ENCODE measurements at places on chromosomes 1 and 21.

GRCh38 chr1:30473922-30474817, 249.2 kb downstream of the MATN1 start:
- DNase-seq = no peak

GRCh38 chr1:202656951-202657646, 53.2 kb downstream of the SYT2 start:
- DNase-seq = no peak

GRCh38 chr1:51515982-51516648, 3.0 kb downstream of the EPS15 start:
- no peak for DNase-seq

GRCh38 chr1:97033949-97034348, 312.4 kb downstream of the PTBP2 start:
- DNase-seq = no peak

DNA sequence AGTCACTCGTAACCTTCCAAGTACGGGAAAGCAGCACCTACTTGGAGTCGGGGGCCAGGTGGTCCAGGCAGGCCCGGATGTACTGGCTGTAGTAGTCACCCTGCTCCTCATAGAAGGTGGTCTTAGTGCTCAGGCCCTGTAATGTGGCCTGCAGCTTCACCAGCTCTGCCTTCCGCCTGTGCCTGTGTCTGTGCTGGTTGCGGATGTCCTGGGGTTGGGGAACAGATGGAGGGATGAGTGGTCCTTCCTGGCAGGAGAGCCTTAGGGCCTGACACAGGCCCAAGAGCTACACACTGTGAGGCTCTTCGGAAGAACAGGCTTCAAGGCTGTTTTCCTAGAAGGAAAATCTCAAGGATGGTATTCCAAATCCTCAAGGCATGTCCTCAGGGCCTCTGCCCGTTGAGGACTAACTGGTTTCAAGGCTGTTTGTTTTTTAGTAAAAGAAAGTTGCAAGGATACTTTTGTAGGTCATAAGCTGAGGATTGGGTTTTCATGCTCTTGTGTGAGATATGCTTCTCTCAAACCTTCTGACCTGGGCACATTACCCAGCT, 28.4 kb upstream of the MEF2D start:
- DNase-seq = no peak

GRCh38 chr1:231796141-231796540, 169.6 kb downstream of the DISC1 start:
- DNase-seq = no peak

DNA sequence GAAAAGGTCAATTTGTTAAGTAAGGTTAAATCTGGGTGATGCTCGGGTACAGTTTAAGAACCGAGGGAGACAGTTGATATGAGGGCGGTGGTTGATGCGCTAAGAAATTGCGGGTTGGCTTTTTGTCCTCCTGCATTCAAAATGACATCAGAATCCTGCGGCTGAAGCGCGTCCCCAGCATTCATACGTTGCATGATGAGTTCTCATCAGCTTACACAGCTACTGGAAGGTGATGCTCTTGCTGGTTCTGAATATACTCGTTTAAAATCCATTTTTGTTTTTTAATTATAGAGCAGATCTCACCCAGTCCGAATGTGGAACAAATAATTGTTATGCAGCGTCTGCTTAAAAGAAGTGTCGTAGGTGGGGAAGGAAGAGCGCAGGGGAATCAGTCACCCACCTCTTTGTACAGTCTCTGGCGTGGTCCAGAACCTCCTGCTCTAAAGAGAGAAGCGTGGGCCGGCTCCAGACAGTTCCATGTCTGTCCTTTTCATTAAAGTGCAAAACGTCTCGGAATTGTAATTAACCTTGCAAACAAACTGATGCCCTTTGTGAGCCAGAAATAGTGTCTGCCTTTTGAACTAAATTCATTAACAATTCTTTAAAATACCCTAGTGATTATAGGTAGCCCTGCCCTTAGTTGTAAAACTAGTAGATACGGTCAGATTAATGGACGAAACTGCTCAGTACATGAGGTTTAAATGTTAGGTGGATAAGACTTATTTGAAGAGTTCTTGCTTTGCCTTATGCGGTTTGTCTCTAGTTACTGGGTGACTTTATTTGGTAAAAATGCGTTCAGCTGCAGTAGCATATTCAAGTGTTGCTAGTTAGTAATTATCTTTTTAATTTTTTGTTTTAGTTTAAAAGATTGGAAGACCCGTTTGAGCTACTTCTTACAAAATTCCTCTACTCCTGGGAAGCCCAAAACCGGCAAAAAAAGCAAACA, 741 bp downstream of the RGS2 start:
- no peak for DNase-seq

DNA sequence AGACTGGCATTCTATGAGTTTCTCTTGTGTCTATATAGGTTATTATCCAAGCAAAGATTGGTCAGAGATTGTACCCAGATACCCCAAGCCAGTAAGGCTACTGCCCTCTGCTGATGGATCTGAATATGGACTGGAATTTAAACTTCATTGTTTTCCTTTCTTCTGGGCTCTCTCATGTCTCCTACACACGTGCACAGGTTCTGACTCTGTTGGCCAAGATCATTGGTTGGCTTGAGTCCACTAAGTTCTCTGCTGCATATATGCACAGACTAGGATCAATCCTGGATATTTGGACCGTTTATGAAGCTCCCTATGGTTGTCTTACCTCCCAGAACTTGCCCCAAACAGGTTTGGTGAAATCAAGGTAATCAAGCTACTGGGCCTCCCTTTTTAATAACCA, 69.7 kb downstream of the CC2D1B start:
- no peak for DNase-seq

- no peak for DNase-seq
These were observed 31.2 kb upstream of the IFNAR2 start for GRCh38 chr21:33198346-33199099.

- no peak for DNase-seq
These were observed 36.0 kb downstream of the RNU1-1 start for GRCh38 chr1:16478091-16478490.

- DNase-seq = no peak
These were observed 31.1 kb upstream of the UAP1 start for GRCh38 chr1:162530307-162530987.

DNA sequence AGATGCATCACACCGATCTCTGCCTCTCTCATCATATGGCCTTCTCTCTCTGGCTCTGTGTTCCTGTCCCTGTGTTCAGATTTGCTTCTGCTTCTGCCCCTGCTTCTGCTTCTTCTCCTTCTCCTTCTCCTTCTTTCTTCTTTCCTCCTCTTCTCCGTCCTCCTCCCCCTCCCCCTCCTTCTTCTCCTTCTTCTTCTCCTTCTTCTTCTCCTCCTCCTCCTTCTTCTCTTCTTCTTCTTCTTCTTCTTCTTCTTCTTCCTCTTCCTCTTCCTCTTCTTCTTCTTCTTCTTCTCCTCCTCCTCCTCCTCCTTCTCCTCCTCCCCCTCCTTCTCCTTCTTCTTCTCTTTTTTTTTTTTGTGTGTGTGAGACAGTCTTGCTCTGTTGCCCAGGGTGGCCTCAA, 139.9 kb upstream of the KLHDC7A start:
- DNase-seq = no peak

- no peak for DNase-seq
These were observed 19.7 kb downstream of the AK4 start for GRCh38 chr1:65167586-65168242.

- DNase-seq = no peak
These were observed 41.1 kb upstream of the TRABD2B start for GRCh38 chr1:48038270-48038767.

DNA sequence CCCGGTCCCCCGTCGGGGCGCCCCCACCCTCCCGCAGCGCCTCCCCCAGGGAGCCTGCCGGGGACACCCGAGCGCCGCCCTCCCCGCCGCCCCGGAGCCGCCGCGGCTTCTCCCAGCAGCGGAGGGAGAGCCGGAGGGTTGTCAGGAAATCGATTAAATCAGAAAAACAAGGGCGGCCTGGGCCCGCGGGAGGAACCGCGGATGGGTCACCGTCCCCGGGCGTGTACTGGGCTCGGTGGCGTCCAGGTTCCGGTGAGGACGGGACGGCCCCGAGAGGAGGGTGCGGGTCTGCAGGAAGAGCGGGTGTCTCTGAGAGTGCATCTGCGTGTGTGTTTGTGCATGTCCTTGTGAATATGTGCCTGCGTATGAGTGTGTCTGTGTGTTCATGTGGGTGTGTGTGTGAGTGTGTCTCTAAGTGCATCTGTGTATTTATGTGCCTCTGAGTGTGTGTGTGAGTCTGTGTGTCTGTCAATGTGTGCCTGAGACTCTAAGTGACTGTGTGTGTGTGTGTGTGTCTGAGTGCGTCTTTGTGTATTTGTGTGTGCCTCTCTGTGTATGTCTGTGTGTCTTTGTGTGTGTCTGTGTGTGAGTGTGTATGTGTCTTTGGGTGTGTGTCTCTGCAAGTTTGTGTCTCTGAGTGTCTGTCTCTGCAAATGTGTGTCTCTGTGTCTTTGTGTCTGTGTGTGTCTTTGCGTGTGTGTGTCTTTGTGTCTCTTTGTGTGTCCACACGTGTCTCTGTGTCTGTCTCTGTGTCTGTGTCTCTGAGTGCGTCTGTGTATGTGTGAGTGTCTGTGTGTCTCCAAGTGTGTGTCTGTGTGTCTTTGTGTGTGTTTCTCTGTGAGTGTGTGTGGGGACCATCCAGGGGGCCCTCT, 1.1 kb downstream of the SPSB1 start:
- DNase-seq = no peak

DNA sequence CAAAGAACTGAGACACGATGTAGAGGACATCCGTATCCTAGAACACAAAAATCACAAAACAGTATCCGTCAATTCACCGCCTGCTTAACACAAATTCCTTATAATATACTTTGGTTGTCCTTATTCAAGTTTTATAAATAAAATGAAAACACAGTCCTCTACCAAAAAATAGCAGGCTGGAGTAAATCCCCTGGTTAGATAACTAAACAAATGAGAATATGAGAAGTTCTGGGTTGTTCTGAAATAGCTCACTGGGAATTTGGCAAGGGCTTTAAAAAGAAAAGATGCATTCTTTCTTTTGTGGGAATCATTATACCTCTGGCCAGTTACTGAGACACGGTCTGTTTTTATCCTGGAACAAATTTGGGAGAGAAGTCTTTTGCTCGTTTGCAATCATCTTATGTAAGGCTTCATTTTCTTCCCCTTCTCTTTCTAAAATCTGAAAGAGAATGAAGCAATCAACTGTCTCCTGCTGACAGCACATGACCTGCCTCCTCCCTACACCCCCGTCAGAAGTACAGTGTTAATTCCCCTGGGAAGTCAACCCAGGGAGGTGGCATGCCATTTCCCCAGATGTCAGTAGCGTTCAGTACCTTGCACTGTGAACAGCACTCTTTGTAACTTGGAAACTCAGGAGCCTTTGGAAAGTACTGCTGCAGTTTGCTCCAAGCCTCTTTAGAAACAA, 37.1 kb upstream of the RAP1GAP start:
- DNase-seq = no peak

DNA sequence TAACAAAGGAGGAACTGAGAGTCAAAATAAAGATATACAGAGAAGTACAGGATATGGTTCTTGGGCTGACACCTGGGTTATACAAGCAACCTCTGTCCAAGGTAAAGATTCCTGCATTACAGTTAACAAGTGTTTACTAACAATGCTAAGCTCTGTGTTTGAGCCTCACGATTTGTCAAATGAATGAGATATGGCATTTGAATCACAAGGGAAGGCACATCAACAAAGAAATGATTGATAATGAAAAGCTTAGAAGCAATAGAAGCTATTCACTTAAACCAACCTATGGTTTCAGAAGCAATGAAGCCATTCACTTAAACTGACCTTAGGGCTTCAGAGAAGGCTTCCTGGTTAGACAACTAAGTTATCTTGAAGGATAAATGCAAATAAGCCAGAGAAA, 199.5 kb downstream of the AGBL4 start:
- no peak for DNase-seq

- DNase-seq = no peak
These were observed 37.2 kb upstream of the IPO9 start for GRCh38 chr1:201791779-201792173.

DNA sequence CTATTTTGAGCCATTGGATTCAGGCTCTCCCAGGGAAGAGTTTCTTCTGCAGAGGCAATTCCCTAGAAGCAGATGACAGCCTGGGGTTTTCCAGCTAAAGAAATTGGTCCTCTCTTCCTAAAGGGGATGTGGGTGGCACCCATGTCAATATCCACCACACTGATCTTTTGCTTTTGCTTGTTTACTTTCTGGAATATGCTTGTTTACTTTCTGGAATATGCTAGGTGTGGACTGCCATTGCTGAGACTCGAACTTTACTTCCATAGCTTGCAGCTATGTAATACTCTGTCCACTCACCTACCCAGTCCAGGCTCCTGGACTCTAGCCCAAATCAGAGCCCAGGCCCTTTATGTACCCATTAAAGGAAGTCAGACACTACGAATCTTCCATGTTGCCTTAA, 92.1 kb upstream of the SMYD2 start:
- no peak for DNase-seq

- no peak for DNase-seq
These were observed 38.6 kb downstream of the KAZN start for GRCh38 chr1:14636897-14637632.

- no peak for DNase-seq
These were observed 12.7 kb downstream of the UBE2J2 start for GRCh38 chr1:1260843-1261560.

DNA sequence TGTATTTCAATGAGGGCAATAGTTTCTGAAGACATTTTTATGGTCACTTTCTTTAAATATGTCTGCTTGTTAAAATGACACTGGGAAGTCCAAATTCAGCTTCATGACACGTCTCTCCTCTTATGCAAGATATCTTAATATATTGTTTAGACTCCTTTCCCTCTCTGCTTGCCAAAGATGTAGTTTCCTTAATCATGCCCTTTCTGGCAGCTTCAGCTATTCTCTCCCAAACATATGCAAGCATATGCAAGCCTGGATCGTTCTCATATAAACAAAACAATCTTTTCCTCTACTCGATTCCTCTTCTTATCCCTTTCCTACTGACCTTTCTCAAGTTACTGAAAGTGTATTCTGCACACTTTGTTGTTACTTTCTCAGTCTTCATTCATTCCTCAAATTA, 372.2 kb downstream of the PTBP2 start:
- DNase-seq = no peak

- no peak for DNase-seq
These were observed 47.6 kb downstream of the PIK3R3 start for GRCh38 chr1:46084553-46085451.

- no peak for DNase-seq
These were observed 56.9 kb downstream of the KLHDC7A start for GRCh38 chr1:18537386-18538306.

GRCh38 chr1:206793620-206794019, 21.3 kb upstream of the IL10 start:
- no peak for DNase-seq

GRCh38 chr1:27162090-27162489, 7.2 kb upstream of the SLC9A1 start:
- DNase-seq = no peak

DNA sequence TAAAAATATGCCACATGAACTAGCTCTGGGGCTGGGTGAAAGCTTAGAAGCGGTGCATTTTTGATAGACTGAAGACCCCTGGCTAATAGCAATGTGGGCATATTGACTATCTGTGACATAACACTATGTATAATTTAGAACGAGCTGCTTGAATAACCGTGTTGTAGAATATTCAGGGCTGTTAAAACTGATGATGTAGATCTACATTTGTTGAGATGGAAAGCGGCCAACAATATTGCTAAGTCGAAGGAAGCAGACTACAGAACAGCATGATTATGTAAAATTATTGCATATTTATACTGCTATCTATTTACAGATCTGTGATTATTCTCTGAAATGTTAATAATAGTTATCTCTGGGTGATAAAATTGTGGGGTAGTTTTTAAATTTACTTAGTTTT, 41.1 kb upstream of the BCL10 start:
- DNase-seq = no peak

Data from cortex of kidney (tissue), 1 donor.